ENCODE measurements at places on chromosomes 3 and 15.

- DNase-seq = no peak
Measured at GRCh38 chr3:31565288-31565687, 32.6 kb downstream of the STT3B start.

DNA sequence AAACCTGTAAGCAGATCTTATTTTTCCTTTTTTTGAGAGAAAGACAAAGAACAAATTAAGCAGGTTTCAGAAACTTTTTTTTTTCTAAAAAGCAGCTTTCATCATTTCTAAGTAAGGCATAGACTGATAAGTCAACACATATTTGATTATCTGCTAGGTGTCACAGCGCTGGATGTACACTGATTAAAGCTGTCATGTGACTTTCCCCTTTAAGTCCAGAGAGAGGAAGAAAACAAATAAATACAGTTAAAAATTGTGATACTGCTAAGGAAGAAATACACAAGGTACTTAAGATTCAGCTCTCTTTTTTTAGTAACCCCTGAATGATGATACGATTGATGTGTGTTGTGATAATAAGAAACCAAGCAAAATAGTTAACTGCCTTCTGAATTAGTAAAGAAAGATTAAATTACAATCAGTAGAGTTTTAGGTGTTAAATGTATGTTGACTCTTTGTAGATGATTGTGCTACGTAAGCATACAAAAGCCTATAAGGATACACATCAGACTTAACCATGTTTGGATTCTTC lies 2.8 kb downstream of the GLCE start:
- no peak for DNase-seq

- DNase-seq = no peak
Measured at GRCh38 chr15:33516563-33516962, 205.8 kb downstream of the RYR3 start.

GRCh38 chr3:69149586-69149985 lies 27.2 kb upstream of the LMOD3 start:
- DNase-seq = no peak

Measured in fibroblast of skin of scalp (primary cell).